ENCODE measurements at places on chromosomes 3 and 15.

DNA sequence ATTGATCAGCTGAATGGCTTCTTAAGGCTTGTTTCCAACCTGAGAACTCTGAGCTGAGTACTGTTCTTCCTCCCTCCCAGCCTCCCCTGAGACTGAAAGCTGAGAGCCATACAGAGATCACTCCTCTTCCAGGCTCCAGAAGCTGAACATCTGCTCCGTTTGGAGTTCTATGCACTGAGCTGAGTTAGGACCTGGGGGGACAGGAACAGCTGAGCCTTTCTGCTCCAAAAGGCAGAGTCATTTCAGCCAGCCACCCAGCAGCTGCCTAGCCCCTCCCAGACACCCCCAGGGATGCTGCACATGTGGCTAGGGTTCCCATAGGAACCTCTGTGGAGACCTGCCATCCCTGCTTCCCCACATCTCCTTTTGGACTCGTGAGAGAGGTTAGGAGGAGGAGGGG, 64.2 kb upstream of the GLCE start:
- no peak overlapping the region for H3K27ac ChIP-seq
- no peak for DNase-seq
- no peaks in the 10 kb centered on the region for H3K4me1 ChIP-seq
- H3K27me3 ChIP-seq = no peaks in the 10 kb centered on the region
- no peak overlapping the region for H3K4me3 ChIP-seq
- no peaks in the 10 kb centered on the region for H3K36me3 ChIP-seq

- H3K27me3 ChIP-seq = no peaks in the 10 kb centered on the region
- no peaks in the 10 kb centered on the region for H3K4me1 ChIP-seq
- DNase-seq = no peak
- H3K4me3 ChIP-seq = no peak overlapping the region
- no peaks in the 10 kb centered on the region for H3K36me3 ChIP-seq
Observed at GRCh38 chr3:53213276-53213675, 42.5 kb downstream of the TKT start.

GRCh38 chr3:190345027-190345821, 23.0 kb upstream of the CLDN1 start:
- H3K4me3 ChIP-seq = no peak overlapping the region
- H3K36me3 ChIP-seq = no peaks in the 10 kb centered on the region
- H3K4me1 ChIP-seq = no peaks in the 10 kb centered on the region
- no peaks in the 10 kb centered on the region for H3K27me3 ChIP-seq

GRCh38 chr3:32821686-32822296, 4.0 kb downstream of the TRIM71 start:
- H3K27ac ChIP-seq = no peak overlapping the region
- H3K36me3 ChIP-seq = no peaks in the 10 kb centered on the region
- peaks cover 53% of the 10 kb centered on the region for H3K27me3 ChIP-seq
- no peaks in the 10 kb centered on the region for H3K4me1 ChIP-seq
- no peak overlapping the region for H3K4me3 ChIP-seq

DNA sequence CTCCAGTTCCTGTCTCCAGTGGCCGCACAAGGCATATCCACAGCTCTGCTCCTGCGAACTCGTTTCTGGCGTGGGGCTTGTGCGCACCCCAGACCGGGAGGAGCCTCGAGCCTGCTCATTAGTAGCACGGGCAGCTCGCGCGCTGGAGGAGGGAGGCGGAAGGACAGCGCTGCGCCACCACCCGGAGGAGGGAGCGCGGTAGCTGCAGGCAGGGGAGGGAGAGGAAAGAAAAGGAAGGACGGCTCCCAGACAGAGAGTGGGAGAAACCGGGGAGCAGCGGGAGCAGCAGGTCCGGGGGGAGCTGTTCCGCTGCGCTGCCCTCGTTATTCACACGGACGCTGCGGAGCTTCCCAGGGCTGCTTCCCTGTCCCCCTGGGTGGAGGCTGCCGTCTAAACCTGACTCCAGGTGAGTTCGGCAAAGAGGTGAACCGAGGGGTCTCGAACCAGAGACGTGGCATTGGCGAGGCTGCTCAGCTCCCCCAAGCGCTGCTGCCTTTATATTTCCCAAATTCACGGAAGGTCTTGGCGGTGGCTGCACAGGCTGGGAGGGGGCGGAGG, 121.3 kb upstream of the ZNF717 start:
- no peaks in the 10 kb centered on the region for H3K36me3 ChIP-seq
- no peak overlapping the region for H3K27ac ChIP-seq
- H3K4me1 ChIP-seq = no peaks in the 10 kb centered on the region
- no peak overlapping the region for H3K4me3 ChIP-seq
- DNase-seq = no peak

DNA sequence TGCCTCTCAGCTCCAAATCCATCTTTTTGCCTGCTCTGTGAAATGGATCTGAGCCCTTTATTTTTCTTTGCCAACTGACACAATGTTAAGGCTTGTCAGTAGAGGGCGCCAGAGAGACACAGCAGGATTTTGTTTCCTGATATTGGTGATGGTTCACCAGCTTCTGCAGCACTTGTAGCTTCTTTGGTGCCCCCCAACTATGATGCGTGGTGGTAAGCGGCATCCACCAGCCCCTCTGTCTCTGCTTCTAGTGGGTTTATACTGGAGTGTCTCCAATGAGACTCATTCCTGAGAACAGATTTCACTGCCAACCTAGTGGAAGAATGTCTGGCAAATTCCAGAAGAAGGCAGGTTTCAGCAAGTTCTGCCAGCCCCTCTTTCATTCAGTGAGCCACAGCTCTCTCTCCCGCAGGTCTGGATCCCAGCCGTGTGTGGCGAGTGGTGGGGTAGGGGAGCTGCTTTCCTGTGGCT, 471.9 kb upstream of the FRG2C start:
- H3K27me3 ChIP-seq = no peaks in the 10 kb centered on the region
- H3K4me1 ChIP-seq = no peaks in the 10 kb centered on the region
- H3K4me3 ChIP-seq = no peak overlapping the region
- DNase-seq = peak; percentile 51
- H3K36me3 ChIP-seq = no peaks in the 10 kb centered on the region

DNA sequence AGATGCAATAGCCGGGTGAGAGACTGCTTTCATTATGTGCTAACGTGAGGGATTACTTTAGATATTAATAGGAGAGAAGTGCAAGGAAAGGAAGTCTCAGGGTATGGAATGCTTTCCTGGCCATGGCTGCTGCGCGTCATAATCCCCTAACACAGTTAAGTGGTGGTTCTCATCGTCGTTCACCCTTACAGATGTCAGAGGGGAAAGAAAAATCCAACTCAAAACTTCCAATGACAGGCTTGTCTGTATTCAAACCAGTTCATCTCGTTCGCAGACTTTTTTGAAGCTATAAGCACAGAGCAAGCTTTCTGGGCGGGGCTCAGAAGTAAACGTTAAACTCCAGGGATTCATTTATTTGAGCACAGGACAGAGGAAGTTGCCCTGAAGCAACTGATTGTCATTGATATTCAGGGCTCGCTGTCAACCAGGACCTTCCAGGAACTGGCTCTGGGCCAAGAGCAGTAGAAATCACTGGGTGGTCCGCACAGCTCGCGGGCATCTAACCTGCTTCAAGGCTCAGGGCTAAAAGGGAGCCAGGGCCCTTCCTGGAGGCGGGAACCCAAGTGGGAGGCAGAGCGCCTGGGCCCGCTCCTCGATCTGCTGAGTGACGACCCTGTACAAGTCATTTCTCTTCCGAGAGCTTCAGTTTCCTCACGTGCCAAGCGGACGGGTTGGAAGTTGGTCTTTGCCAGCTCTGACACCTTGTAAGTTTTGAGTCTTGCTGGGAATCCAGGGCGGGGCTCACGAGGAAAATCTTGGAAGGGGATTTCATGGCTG, 1.1 kb upstream of the LPP start:
- peak overlapping the region; percentile 75 for H3K4me3 ChIP-seq
- peak overlapping the region; percentile 94 for H3K27ac ChIP-seq
- H3K27me3 ChIP-seq = no peaks in the 10 kb centered on the region
- peak; percentile 76 for DNase-seq
- H3K36me3 ChIP-seq = no peaks in the 10 kb centered on the region

GRCh38 chr15:35013370-35013769, 25.3 kb upstream of the ZNF770 start:
- H3K4me3 ChIP-seq = no peak overlapping the region
- no peaks in the 10 kb centered on the region for H3K27me3 ChIP-seq
- no peak for DNase-seq
- no peak overlapping the region for H3K27ac ChIP-seq
- H3K4me1 ChIP-seq = no peaks in the 10 kb centered on the region

DNA sequence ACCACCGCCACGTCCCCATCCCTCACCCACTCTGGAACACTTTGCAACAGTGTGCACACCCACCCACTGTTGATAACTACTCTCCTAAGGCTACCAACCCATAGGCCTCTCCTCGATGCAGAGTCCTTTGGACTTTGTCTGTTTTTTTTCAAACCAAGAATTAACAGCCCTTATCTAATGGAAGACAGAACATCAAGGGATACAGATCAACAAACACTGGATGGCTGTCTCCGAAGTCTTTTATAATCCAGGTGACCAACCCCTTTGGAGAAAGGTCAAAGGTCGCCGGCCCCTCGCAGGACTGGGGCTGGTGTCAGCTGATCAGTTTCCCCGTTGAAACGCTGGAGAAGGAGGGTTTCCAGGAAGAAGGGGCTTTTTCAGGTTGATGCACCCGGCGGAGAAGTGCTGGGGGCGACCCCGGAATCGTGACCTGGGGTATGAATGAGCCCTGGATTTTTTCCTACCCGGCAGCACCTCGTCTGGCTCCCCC, 532 bp downstream of the B4GALT4 start:
- no peaks in the 10 kb centered on the region for H3K36me3 ChIP-seq
- peak; percentile 82 for DNase-seq
- H3K4me3 ChIP-seq = peak overlapping the region; percentile 58
- H3K27me3 ChIP-seq = no peaks in the 10 kb centered on the region
- H3K27ac ChIP-seq = peak overlapping the region; percentile 84
